DMS153 (cell line): ENCODE measurements at places on chromosomes 12 and 14.

GRCh38 chr14:30587141-30587540 lies 28.2 kb downstream of the G2E3 start:
- no peak for DNase-seq

- DNase-seq: peak; percentile 20
Measured at GRCh38 chr12:14995583-14996425, 23.0 kb downstream of the PDE6H start.

DNA sequence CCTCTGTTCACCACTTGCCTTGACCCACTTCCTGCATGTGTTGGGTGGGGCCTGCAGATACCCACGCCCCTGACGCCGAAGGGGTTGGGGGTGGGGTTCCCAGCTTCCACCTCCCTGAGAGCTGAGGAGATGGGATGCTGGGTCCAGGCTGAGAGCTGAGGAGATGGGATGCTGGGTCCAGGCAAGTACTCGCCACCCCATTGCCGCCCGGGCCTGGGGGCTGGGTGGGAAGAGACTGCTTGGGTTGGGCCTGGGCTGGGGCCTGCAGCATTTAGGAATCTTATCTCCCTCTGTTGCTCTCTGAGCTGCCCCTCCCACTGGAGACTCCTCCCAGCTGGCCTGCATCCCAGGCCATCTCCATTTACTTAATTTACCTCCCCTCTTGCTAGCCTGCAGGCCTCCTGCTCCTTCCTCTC lies 17.4 kb downstream of the TEAD4 start:
- no peak for DNase-seq

GRCh38 chr12:31331242-31331641 lies 5.3 kb upstream of the SINHCAF start:
- DNase-seq: no peak

DNA sequence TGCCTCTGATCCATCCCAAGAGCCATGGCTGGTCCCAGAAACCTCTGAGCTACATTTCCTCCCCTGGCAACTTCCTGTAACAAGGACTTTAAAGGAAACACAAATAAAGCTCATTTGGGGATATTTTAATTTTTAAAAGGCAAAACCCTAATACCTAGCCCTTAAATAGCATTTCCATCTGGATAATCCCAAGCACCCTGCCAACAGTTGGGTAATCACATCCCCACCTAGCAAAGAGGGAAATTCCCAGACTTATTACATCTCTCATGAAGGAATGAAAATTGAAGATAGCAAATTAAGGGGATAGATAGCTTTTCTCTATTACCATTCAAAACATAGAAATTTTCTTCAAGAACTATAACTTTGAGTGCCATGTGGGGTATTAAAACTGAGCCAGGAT lies 213.7 kb upstream of the BMP4 start:
- DNase-seq: no peak
